Activated T-helper 1 cell treated with Interleukin-2 at 50 U/mL for 16 hours (primary cell): ENCODE measurements at places on chromosomes 1 and 21.

GRCh38 chr1:36096500-36097432 lies 8.1 kb downstream of the ADPRS start:
- DNase-seq = no peak

- DNase-seq = no peak
These were observed 12.9 kb upstream of the DISC1 start for GRCh38 chr1:231613419-231614349.

DNA sequence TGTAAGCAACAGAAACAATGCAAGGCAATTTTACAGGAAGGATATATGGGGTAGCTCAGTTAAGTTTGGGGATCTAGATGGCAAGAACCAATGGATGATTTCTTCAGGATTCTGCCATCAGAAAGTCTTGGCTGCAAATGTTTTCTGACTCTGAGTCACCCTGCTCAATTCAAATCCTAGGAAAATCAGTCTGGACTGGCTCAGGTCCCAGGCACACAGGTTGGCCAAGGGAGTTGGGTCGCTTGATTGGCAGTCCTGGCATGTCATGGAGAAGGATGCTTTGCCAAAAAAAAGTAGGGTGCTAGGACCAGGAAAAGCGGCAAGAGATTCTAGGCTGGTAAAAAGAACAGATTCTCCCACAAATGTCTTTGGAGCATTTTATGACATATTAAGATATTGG lies 28.9 kb upstream of the S1PR1 start:
- DNase-seq = no peak

DNA sequence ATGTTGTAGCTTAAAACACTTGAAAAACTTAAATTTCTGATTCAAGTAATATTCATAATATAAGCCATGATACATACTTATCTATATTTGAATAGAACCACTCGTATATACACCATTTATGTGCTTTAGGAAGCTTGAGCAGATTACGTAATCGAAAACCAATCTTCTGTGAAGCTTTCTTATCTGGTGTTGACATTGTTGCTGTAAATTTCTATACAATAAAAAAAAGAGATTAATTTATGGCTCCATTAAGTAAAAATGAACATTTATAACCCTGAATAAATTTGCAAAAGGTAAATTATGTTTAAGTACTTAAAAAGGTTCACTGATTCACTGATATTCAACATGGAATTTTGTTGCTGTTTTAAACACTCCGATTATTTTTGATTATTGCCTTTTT lies 21.4 kb downstream of the LIN9 start:
- no peak for DNase-seq

GRCh38 chr1:200330741-200331428 lies 79.0 kb downstream of the ZNF281 start:
- DNase-seq = no peak

- no peak for DNase-seq
These were observed 4.1 kb upstream of the TIAM1 start for GRCh38 chr21:31348188-31348587.

GRCh38 chr1:177043597-177043996 lies 120.9 kb downstream of the ASTN1 start:
- no peak for DNase-seq

GRCh38 chr1:231165371-231165770 lies 3.5 kb downstream of the TRIM67 start:
- DNase-seq = no peak

DNA sequence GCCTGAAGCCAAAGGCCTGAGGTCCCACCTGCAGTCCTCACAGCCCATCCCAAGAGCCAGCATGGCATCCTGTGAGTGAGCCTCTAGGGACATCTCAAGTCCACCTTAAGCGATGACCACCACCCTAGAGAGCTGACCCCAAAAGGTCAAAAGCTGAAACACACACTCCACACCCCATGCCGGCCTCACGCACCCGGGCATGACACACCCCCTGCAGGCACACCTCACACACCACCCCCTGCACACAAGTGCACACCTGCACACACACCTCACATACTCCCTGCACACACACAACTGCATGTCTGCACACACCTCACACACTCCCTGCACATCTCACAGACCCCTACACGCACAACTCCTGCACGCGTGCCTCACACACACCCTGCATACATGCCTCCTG lies 118.7 kb downstream of the NPHP4 start:
- DNase-seq = no peak

DNA sequence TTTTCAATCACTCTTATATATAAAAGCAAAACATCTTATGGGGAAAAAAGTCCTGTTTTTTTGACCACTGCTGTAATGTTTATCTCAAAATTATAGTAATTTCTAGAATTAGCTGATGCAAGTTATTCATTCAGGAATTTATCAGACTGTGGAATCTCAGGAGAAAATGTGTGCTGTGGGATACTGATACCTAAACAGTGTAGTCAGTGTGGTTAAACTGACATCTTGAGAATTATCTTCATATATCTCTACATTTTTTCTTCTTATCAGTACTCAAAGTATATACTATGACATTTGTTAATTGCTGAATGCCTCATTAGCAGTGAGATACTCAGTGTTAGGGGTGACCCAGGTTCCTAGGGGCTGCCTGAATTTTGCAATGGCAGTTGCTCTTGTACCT lies 839.3 kb downstream of the KCNT2 start:
- no peak for DNase-seq

- no peak for DNase-seq
These were observed 168.4 kb downstream of the RERE start for GRCh38 chr1:8649027-8649426.

DNA sequence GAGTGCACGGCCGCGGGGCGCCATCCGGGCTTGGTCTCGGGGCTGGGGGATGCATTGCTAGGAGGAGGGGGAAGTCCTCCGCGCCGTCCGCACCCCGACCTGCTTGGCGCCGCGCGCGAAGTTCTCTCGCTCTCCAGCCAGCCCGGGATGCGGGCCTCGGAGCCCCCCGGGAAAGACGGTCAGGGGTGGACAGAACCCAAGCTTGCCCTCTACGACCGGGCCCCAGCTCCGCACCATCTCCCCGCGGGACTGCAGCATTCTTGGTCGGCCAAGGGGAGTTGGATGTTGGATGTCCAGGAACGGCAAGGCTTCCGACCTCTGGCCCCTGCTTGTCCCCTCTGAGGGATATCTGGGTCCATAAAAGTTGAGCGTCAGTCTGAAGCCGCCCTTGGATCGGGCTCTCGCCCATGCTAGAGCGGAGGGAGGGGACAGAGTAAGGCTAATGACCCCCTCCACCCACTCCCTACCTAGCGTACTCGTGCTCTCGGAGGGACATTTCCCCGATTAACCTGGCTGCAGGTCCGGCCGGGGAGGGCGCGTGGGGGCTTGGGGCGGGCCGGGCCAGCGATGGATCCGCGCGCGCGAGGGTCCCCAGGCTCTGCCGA lies 522 bp downstream of the DISP3 start:
- no peak for DNase-seq

- DNase-seq = no peak
These were observed 8.9 kb downstream of the LRRC8C start for GRCh38 chr1:89641781-89642180.

DNA sequence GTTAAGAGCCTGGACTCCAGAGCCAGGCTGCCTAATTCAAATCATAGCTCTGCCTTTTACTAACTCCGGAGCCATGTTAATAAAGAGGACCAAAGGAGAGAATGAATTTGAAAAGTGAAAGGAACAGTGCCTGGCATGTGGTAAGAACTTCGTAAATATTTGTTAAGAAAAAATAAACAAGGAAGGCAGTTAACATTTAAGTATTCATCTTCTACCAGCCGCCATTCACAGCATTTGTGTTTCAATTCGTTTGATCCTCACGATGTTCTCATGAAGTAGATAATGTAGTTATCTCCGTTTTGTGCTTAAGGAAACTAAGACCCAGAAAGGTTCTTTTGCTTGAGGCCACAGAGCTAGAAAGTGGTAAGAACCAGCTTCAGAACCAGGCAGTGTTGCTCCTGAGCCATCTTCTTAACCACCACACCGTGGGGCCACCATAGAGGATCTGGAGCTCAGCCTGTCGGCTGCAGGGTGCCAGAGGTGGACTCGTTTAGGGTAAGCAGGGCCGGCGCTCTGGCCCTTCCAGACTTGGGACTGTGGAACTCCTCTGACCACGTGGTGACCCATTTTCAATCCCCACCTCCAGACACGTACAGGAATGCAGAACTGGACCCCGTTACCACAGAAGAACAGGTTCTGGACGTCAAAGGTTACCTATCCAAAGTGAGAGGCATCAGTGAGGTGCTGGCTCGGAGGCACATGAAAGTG lies 11.9 kb downstream of the MFN2 start:
- no peak for DNase-seq

DNA sequence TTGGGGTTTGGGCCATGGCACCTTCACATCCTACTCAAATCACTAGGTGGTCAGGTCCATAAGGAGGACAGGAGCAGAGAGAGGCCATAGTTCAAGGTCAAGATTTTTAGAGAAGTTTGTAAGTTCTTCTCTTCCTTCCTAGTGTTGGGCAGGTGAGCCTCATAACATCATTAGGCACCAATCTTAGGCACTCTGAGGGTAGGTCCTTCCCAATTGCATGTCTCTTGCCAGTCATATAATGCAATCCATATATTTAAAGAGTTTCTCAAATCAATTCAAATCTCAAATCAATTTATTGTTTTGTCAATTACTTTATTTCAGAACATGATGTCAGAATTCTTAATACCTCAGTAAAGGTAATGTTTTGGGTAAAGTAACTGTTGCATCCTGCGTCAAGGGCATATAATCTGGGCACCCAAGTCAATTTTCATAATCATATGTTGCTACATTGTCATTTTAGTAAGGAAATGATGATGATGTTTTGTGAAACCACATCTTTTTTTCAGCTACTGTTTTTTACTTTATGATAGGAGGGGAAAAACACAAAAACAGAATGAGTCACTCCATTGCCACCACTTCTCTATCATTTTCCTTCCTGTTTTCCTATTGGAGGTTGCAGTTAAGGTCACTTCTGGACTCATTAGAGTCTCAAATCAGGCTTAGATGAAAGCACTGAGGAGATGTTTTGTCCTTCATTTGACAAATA lies 122.7 kb downstream of the UCHL5 start:
- DNase-seq = no peak

DNA sequence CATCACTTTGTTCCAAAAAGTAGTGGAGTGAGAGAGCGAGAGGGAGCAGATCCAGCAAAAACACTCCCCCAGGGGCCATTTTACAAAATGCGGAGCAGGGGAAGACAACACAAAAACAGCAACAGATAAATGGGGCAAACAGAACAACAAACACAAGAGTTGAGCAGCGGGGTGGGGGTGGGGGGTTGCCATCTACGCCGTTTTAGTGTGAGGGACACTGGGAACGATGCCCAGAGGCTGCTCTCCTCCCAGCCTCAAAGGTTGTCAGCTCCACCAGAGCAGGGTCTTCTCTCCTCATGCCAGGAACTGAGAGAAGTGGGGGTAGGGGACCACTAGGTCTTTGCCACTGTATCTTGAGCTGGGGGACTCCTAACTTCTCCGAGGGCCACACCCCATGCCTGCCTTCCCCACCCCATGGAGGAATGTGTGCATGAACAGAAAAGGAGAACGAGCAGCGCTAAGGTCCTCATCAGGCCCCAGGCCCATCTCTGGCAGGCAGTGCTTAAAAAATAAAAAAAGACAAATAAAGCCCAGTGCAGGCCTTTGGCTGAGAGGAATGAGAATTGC lies 1.3 kb upstream of the PBXIP1 start:
- no peak for DNase-seq

GRCh38 chr1:168529518-168529917 lies 14.3 kb downstream of the XCL2 start:
- no peak for DNase-seq

DNA sequence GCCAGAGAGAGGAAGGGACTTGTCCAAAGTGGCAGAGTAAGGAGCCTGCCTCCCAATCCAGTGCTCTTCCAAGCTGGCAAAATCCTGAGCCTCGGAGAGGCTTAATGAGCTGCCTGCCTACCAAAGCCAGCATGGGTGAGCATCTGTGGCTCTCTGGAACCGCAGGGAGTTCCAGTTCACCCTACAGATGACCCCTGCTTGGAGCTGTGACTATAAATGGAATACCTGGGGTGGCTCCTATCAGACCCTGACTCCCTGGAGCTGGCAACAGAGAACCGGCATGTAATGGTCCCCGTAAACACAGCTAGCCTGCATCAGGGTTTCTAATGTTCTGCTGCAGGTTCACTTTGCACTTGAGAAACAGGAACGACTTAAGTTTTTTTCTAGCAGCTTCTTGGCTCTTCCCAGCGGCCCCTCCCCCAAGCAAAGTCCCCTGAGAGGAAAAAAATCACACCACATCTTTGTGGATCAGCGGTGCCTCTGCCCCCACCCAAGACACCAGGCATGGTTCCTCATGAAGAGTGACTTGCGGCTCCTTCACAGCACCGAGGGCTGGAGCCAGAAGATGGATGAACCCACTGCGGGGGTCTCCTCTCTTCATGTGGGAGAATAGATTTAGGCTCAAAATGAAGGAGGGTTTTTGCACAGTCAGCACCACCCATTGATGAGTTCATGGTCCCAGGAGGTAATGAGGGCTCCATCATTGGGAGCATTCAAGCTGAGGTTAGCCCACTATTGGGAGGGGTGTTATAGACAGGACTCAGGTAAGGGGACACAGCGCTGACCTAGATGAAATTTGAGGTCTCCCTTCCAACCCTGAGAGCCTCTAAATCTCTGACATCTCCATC lies 79.0 kb downstream of the SYT2 start:
- no peak for DNase-seq

DNA sequence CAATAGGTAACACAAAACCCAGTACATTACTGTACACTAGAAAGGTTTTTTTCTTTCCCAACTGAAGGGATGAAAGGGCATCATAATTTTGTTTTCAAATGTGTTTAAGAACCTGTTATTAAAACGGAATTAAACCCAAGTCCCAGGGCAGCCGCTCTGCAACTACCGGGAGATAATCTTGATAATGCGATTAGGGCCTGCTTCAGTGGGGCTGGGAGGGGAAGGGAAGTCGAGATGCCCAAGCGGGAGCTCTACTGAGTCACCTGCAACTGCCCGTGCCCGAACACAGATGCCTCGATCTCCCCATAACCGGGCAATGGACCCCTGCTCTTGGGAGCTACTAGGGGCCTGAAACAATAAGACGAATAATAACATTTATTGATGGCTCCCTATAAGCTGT lies 61.4 kb downstream of the KAZN start:
- no peak for DNase-seq

DNA sequence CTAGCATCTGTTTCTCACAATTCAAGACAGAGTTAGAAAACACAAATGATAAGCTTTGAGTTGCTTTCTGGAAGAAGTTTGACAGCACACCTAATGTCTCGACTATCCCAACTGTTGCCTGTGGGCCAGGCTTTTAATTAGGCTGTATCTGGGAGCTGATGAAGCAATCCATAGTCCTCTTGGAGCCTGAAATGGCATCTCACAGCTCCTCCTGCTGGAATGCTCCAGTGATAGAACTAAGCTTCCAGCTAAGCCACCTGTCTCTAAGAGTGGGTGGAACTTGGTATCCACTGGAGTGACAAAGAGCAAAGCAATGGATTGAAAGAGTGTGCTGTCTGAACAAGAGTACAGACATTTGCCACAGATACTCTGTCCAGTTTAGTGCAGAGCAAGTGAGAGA lies 605.3 kb upstream of the NR5A2 start:
- DNase-seq = no peak
